ENCODE measurements at places on chromosomes 2 and 18.

- DNase-seq: no peak
Observed at GRCh38 chr2:207749873-207750272, 19.8 kb downstream of the FZD5 start.

GRCh38 chr2:204237416-204237815 is 300.9 kb downstream of the ICOS start:
- DNase-seq: no peak

- no peak for DNase-seq
Observed at GRCh38 chr2:74095632-74096031, 52.1 kb downstream of the BOLA3 start.

GRCh38 chr18:75141734-75142133 is 67.2 kb downstream of the PTGR3 start:
- DNase-seq: no peak

DNA sequence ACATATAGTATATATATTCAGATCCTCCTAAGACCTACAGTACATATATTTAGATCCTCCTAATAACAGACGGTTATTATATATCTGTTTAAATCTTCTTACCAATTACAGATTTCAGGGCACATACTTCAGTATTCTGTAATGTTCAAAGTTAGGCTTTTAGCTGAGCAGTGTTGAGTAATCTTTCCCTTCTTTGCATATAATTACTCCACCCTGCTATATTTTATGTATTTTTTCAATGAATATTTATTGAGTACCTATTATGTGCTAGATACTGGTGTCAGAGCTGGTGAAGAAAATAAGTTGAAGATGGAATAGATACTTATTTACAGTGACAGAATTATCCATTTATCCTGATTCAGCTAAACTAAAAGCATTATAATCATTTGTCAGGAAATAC is 84.9 kb downstream of the NEB start:
- DNase-seq: no peak

GRCh38 chr2:113228351-113228750 is 50.4 kb downstream of the PAX8 start:
- no peak for DNase-seq

GRCh38 chr18:10139783-10140410 is 226.1 kb downstream of the VAPA start:
- no peak for DNase-seq

DNA sequence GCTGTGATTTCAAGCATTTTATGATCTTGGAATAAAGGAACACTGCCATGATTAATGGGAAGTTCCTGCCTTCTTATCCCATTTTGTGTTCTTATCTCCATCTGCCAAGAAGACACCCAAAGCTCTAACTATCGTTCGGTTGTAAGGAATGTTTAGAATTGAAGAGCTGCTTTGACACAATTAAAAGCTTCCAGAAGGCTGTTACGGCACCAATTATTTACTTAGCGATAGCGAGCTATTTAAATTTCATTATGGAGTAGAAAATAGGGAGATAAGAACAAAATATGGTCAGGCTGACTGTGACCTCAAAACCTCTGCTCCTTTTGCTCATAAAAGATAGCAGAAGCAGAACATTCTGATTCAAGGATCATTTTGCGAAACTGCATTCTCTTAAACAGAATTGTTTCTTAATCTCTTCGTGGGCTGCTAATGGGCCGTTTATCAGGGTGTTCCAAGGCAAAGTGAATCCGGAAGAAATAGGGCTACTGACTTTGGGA is 101.6 kb downstream of the SLC4A3 start:
- DNase-seq: no peak

DNA sequence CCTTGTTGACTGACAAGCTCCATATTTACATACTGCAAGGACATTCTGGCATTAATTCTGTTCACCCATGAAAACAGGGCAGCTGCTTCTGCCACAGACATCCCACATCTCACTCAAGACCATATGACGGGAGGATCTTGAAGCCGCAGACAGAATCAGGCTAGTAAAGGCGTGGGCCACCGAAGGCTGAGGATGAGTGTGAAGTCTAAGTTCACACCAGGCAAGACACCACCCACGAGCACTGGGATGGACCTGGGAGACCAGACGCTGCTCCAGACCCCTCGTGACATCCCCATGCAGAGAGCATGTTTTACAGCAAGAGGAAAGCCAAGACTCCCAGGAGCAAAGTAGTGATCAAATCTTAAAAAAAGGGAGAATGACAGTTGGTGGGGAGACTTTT is 3.2 kb downstream of the FHL2 start:
- DNase-seq: no peak

GRCh38 chr2:226875438-226876225 is 39.8 kb downstream of the RHBDD1 start:
- no peak for DNase-seq

GRCh38 chr2:43790147-43790546 is 16.3 kb downstream of the DYNC2LI1 start:
- DNase-seq: no peak

DNA sequence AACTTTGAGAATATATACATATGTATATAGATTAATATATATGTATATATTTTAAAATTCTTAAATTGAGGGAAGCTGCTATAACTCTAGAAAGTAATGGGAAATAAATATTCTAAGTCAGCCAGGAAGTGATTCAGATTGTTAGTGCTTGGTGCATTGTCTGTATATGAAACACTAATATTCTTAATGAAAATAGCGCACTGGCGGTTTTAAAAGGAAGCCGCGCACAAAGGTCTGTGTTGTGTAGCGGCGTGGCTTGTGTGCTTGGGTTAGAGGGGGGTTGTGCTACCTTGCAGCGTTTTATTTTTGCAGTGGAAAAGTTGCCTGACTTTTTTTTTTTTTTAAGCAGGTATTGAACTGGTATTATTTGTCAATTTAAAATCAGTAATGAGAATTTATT is 11.3 kb downstream of the TSHZ1 start:
- no peak for DNase-seq

GRCh38 chr2:98445683-98446581 is 1.3 kb downstream of the INPP4A start:
- no peak for DNase-seq

GRCh38 chr2:234964631-234965461 is 13.0 kb downstream of the SH3BP4 start:
- DNase-seq: no peak

GRCh38 chr2:110198016-110198415 is 6.8 kb downstream of the NPHP1 start:
- DNase-seq: no peak

GRCh38 chr2:156157670-156158069 is 174.9 kb downstream of the NR4A2 start:
- no peak for DNase-seq

DNA sequence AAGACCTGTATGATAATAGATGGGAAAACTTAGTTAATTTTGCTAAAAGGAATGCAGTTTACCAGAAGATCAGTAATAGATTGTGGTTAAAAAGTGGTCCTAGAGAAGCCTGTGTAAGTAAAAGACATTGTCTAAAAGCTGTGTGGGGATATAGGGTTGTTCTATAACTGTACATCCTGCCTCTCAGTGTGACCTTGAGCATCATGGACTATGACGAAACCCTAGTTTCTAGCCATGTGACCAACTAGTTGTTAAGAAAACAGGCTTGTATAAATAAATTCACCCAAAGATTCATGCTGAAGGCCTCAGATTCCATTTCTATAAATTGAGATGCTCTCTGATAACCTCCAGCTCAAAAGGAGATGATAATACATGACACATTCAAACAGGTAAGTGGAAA is 160.7 kb downstream of the IKZF2 start:
- DNase-seq: no peak

DNA sequence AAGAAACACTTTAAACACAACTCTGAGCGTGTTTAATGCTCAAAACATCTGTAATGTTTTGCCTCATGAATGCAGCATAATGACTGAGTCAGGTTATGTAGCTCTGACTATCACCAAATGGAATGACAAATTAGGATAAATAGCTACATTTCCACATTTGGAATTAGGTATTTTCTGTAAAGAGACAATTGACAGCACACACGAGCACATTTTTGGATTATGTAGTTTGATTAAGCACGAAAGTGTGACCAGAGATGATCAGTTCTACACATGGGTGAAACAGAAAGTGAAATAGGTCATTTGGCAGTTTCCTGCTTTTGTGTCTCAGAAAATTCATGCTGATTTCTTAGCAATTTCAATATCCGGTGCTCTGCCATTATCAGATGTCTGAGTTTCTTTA is 29.0 kb downstream of the LPIN1 start:
- DNase-seq: no peak

DNA sequence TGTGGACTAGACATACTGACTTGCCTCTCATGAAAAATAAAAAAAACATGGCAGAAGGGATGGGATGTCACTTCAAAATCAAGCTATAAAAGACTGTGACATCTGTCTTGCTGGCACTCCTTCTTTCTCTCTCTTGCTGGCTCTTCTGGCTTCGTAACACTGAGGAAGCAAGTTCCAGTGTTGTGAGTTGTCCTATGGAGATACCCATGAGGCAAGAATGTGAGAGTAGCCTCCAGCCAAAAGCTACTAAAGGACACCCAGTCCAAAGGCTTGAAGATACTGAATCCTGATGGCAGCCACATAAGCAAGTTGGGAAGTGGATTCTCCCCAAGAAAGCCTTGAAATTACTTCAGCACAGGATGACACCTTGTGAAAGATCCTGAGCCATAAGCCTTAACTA is 376.1 kb upstream of the TMEFF2 start:
- no peak for DNase-seq

DNA sequence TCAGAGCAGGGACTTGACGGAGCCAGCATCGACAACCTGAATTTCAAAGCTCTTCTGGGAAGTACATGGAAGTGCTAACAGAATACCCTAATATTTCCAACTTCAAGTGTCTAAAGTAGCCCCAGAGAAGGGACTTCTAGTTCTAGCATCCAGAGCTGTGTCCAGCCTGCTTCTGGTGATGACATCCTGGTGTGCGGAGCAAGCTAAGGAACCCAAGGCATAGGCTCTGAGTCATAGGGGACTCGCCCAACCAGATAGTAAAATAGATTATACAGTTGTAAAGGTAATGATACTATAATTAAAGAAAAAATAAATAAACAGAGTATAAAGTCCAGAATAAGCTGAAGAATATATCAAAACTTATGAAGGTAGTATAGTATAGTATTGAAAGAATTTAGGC is 108.1 kb upstream of the SERPINE2 start:
- no peak for DNase-seq

- no peak for DNase-seq
Observed at GRCh38 chr2:81148323-81148722, 843.8 kb upstream of the LRRTM1 start.

DNA sequence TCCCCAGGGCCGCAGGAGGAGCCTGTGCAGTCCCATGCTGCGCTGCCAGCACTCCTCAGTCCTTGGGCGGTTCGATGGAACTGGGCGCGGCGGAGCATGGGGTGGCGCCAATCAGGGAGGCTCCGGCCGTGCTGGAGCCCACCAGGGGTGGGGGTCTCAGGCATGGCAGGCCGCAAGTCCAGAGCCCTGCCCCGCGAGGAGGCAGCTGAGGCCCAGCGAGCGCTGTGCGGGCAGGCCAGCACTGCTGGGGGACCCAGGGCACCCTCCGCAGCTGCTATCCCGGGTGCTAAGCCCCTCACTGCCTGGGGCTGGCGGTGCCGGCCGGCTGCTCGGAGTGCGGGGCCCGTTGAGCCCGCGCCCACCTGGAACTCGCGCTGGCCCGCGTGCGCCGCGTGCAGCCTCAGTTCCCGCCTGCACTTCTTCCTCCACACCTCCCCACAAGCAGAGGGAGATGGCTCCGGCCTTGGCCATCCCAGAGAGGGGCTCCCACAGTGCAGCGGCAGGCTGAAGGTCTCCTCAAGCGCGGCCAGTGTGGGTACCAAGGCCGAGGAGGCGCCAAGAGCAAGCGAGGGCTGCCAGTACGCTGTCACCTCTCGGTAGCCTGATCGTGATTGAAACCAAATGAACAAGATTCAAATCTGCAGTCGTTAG is 22.8 kb upstream of the GALM start:
- DNase-seq: no peak

DNA sequence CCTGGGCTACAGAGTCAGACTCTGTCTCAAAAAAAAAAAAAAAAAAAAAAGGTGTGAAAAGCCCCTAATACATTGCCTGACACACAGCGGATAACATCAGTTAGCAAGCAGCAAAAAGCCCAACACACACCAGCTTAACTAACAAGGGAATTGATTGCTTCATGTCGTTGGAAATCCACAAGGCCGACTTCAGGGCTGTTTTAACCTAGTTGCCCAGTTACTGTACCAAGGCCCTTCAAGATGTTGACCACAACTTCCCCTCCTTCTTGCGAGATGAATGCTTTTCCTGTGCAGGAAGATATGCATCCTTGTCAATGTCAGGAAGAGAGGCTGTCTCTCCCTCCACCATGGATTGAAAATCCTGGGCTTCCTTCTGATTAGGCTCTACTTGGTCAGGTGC is 202.9 kb downstream of the MIB1 start:
- no peak for DNase-seq

- no peak for DNase-seq
Observed at GRCh38 chr2:71599646-71600236, 146.4 kb downstream of the DYSF start.

GRCh38 chr2:68119504-68119903 is 38.2 kb upstream of the PNO1 start:
- DNase-seq: no peak

DNA sequence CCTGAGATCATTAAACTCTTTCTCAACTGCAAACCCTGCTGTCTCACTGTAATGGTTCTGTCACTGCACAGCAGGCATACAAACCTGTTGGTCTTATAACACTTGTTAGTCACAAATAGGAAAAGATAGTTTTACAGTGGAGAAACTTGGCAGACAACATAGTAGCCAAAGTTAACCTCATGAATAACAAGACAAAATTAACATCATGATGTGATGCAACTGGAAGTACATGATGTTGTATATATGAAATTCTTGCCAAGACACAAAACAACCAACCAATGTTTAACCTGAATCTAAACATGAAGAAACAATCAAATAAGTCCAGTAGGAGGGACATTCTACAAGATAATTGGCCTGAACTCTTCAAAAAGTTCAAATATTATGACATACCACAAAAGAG is 189.3 kb downstream of the RNF152 start:
- no peak for DNase-seq

- DNase-seq: no peak
Observed at GRCh38 chr2:121130301-121130850, 154.6 kb downstream of the TFCP2L1 start.

DNA sequence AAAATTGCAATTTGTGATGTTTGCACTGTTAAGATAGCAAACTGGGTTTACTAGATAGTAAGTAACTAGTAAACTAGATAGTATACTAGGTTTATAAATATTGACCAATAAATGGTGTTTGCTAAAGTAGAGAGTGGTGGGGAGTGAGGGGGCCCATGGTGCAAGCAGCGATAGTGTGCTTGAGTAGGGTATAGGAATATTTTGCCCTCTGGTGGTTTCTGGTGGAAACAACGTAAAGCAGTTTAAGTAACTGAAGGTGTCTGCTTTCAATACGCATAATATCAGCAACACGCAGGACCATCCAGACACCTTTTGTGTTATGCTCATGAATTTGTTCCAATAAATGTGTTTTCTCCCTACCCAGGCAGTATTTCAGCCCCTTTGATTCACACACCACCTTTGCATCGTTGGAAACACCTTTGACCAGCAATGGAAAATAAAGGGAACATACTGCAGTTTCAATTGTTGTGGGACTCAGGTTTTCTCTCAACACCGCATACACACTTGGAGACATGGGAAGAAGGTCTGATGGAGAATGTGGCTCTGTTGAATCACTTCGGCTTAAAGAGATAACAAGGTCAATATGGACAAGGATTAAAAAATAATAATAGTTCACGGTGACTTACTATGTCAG is 16.7 kb upstream of the STAT1 start:
- peak; percentile 27 for DNase-seq

Data from endothelial cell (in vitro differentiated cells).